ENCODE measurements at places on chromosomes 4 and X.

- no peak for DNase-seq
These were observed 2666.5 kb downstream of the ARAP2 start for GRCh38 chr4:33577791-33578190.

GRCh38 chrX:44344687-44345086 is 1.2 kb upstream of the EFHC2 start:
- DNase-seq: no peak

DNA sequence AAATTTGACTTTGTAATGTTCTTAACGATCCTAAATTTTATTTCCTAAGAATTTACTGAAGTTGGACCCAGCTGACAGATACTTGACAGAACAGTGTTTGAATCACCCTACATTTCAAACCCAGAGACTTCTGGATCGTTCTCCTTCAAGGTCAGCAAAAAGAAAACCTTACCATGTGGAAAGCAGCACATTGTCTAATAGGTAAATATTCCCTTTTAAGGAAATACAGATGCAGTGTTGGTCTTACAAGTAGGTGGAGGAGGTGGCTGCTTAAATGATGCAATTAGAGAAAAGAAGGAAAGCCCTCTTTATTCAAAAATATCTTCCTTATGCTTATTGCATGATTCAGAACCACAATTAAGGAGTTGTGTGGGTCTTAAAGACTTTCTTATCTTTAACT is 73.5 kb downstream of the RS1 start:
- DNase-seq: no peak

DNA sequence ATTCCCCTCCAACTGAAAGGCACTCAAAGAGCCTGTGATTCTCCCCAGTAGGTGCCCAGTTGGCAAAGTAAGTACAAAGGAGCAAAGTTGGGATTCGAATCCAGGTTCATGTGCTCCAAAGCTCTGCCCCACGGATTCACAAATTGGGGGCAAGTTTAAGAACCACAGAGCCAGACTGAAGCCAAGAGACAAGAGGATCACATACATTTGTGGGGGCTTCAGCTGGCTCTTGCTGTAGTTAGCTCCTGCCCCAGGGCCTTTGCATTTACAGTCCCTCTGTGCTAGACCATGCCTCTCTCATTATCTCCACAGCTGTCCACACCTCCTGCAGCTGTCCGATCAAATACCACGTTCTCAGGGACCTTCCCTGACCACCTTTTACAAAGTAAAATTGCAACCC is 18.8 kb downstream of the PNMA6F start:
- DNase-seq: no peak

- no peak for DNase-seq
These were observed 10.5 kb downstream of the ZFYVE28 start for GRCh38 chr4:2407991-2408342.

DNA sequence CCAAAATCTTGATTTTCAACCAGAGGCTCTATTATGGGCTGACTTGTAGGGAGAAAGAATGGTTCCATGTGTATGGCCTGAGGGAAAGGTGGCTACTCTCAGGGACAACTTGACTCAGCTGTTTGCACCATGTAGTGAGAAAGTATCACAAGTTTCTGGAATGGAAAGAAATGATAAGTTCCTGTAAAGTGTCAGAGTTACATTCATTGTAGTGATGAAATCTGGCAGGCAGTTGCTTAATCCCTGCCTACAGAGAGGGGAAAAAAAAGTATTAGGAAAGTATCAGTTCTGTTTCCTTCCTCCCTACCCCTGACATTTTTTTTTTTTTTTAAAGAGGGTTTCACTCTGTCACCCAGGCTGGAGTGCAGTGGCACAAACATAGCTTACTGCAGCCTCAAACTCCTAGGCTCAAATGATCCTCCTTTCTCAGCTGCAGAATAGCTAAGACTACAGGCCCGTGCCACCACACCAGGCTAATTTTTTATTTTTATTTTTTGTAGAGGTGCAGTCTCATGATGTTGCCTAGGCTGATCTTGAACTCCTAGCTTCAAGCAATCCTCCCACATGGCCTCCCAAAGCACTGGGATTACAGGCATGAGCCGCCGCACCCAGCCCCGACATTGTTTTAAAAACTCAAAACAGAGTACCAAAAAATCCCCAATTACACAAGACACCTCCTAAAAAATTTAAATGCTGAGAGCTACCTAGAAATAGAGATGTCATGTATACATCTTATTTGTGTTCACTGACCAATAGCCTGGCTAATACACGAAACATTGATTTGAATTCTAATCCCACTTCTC is 4.8 kb upstream of the FBXL5 start:
- no peak for DNase-seq

GRCh38 chrX:42385730-42386129 is 392.2 kb downstream of the PPP1R2C start:
- no peak for DNase-seq

- no peak for DNase-seq
These were observed 191.6 kb downstream of the VEGFC start for GRCh38 chr4:176601124-176601523.

DNA sequence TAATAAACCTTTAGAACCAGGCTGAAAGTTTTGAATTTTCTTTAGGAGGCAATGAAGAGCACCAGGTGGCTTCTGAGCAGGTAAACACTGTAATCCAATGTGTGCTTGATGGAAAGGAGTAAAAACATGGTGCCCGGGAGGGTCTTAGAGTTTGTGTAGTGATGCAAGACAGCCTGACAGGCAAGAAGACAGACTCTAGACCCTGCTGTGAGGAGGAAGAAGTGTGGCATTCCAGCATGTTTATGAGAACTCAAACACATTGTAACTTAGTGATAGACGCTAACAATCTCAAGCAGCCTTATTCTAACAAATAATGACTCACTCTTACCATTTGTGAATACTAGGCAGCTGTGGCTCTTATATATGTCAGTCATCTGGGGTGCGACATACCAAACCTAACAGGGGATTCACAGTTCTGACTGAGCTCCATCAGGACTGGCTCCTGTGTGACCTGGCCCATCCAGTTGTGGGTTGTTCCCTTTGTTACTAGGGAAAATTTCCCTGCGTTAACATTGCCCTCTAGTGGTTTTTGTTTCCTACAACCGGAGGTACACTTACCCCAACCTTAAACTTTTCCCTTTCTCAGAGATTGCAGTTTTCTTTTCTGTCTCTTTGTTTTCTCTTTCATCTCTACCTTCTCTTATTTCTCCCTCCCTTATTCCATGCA is 53.8 kb downstream of the VSIG4 start:
- no peak for DNase-seq

DNA sequence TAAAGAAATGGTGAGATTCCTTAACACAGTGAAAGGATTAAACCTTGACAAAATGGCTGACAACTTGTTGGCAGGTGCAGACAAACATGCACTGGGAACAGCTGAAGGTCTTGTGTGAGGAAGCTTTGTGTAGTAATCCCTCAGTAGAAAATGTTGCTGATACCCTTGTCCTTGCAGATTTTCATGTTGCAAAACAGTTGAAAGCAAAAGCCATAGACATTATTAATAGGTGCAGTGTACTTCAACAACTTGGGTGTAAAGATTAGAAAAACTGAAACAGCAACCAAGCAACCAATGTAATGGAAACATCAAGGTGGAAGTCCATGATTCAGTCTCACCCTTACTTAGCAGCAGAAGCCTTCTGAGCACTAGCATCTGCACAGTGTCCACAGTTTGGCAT is 29.8 kb downstream of the UGT2B7 start:
- no peak for DNase-seq

- DNase-seq: no peak
These were observed 80.9 kb downstream of the CLDN34 start for GRCh38 chrX:10048076-10048475.

GRCh38 chr4:105714932-105715331 is 6.3 kb downstream of the GSTCD start:
- no peak for DNase-seq

GRCh38 chr4:932713-933070 is 432 bp downstream of the TMEM175 start:
- no peak for DNase-seq

GRCh38 chrX:137427816-137428215 is 138.1 kb upstream of the ZIC3 start:
- DNase-seq: no peak
